NCI-H1105 (cell line): ENCODE measurements at places on chromosomes 16 and 17.
A peak's percentile ranks its signal among the peaks of the same experiment; 100 is the strongest.

GRCh38 chr16:2819179-2819938 is 2.3 kb downstream of the PRSS21 start:
- DNase-seq = no peak

GRCh38 chr17:65750166-65750565 is 188.7 kb upstream of the AXIN2 start:
- DNase-seq = no peak

DNA sequence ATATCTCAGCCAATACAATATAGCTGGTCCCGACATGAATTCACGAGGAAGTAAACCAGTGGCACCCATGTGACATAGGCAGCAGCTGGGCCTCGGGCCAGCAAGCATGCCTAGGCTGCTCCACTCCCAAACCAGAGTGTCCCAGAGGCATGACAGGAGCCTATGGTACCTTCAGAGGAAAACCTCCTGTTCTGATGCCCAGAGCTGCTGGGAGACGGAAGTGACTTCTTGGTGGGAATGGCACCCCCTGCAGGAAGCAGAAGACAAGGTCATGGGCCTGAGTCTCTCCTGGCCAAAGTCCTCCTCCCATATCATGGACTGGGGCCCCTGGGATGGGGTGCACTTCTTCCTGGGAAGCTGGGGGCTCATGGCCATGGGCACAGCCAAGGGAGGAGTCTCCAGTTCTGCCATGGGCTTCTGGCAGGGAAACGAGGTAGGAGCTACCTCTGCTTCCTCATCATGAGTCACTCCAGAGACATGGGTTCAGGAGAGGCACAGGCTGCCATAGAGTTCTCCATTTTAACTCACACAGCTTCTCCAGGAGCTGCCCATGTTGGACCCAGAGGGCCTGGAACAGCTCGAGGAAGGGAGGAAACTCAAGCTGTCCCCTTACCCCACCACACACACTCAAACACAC is 13.4 kb downstream of the FBF1 start:
- DNase-seq = peak; percentile 4

DNA sequence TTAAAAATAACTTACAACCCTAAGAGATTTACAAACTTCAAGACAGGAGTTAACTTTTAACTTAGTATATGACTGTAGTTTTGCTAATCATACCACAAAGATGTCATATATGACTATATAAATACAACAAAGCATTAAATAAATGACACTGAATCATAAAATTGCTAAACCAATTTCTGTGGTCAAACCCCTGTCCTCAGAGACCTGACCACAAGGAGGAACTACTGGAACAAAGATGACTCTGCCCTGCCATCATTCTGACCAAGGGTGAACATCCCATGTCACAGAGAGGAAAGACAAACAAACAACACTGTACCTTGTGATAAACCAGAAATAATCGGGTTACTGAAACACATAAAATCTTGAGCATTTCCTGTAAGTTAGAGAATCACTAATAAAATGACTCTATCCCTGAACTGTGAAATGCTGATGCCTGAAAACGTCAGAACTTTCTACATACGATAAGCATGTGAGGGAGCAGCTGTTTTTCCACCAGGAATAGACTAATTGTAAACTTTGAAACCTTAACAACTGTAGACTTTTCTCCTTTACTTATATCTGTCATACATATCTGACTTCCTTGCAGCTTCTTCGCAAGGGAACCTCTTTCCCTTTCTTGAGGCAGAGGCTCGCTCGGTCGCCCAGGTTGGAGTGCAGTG is 47.9 kb downstream of the WDR59 start:
- DNase-seq = no peak

- DNase-seq = no peak
These were observed 2.0 kb upstream of the GLIS2 start for GRCh38 chr16:4313563-4314531.

DNA sequence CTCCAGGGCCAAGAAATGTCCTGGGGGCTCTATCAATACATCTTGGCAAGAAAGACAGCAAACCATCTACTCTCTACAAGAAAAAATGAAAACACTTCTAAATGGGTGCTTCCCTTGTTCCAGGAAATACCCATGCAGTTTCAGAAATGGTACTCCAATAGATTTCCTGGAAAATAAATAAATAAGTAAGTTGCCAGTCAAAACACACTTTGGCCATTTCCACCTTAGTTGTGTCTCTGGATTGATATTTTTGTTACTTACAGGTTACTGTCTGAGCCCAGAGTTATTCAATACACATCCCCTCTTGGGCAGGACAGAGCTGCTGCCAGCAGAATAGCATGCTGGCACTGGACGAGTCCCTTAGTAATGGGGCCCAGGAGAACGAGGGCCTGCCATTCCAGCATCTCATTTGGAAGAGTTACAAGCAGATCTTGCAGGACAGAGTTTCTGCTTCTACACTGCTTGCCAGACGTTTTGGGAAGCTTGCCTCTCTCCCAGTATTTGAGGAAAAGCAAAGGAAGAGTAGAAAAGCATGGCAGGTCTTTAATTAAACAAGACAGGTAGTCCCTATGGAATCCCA is 100.5 kb downstream of the SMG6 start:
- DNase-seq = no peak

GRCh38 chr17:6507535-6507934 is 48.8 kb downstream of the PITPNM3 start:
- no peak for DNase-seq

GRCh38 chr16:85093705-85094104 is 18.6 kb downstream of the CIBAR2 start:
- DNase-seq = no peak

DNA sequence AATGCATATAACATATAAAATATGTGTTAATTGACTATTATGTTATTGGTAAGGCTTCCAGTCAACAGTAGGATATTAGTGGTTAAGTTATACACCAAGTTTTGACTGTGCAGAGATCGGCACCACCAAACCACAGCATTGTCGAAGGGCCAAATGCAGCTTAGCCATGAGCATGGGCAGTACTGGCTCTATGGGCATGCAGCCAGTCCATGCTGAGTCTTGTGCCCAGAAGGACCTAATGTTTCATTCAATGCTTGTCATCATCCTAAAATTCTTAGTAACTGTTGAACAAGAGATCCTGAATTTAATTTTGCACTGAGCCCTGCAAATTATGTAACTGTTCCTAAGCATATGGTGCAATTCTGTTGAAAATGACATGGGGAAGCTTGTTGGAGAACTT is 233.4 kb upstream of the HS3ST3A1 start:
- no peak for DNase-seq

- no peak for DNase-seq
These were observed 12.4 kb downstream of the TOB1 start for GRCh38 chr17:50853781-50854180.

GRCh38 chr16:51549836-51550235 is 398.8 kb upstream of the SALL1 start:
- no peak for DNase-seq

GRCh38 chr16:49970797-49971431 is 54.1 kb upstream of the CNEP1R1 start:
- DNase-seq = no peak

GRCh38 chr17:20046629-20047028 is 37.5 kb downstream of the SPECC1 start:
- DNase-seq = no peak

DNA sequence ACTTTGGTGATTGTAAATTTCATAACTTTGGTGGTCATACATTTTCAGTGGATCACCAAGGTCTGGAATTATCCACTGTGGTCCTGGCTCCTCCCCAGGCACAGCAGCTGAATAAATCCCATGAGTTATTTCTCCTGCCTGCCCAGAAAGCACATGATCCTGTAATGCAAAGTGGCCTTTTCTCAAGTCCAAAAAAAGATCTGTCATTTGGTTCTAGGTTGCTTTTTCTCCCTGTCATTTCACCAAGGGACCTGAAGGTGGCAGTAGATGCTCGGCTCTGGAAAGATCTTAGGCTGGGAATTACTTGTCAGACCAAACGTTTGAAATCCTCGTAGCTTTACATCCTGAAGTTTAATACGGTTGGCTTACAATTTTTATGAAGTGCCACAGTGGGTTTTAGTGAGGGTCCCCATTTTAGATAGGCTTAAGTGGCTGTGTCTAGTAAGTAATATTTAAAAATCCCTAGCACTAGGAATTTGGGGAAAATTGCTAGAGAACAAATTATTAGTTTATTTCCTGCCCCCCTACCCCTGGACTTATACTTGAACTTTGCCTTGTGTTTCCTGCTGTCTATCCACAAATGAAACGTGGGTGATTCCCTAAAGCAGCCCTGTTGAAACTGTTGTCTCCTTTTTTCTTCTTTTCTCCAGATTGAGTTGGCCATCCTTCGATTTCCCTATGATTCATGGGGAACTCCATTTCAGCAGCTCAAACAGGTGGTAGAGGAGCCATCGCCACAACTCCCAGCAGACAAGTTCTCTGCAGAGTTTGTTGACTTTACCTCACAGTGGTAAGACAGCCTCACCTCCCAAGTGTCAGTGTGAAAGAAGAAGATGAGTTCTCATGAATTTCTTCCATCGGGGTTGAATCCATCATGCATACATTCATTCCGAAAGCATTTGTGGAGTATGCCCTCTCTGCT is 111.7 kb downstream of the MAP2K6 start:
- peak; percentile 13 for DNase-seq

GRCh38 chr17:50830994-50831393 is 4.4 kb upstream of the WFIKKN2 start:
- no peak for DNase-seq

DNA sequence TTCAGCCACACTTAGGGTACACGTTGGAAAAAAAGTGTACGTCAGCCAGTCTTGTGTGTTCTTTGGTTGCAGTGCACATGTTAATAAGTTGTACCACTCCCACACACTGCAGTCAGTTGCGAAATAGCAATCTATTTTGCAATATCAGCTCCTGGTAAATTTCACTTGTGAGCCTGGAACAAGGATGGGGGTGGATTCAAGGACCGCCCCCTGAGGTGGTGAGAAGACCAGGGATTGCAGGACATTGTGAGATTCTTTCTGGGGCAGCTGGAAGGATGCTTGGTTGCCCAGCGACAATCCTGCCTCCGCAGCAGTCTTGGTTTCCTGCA is 78.6 kb upstream of the ZFHX3 start:
- no peak for DNase-seq

DNA sequence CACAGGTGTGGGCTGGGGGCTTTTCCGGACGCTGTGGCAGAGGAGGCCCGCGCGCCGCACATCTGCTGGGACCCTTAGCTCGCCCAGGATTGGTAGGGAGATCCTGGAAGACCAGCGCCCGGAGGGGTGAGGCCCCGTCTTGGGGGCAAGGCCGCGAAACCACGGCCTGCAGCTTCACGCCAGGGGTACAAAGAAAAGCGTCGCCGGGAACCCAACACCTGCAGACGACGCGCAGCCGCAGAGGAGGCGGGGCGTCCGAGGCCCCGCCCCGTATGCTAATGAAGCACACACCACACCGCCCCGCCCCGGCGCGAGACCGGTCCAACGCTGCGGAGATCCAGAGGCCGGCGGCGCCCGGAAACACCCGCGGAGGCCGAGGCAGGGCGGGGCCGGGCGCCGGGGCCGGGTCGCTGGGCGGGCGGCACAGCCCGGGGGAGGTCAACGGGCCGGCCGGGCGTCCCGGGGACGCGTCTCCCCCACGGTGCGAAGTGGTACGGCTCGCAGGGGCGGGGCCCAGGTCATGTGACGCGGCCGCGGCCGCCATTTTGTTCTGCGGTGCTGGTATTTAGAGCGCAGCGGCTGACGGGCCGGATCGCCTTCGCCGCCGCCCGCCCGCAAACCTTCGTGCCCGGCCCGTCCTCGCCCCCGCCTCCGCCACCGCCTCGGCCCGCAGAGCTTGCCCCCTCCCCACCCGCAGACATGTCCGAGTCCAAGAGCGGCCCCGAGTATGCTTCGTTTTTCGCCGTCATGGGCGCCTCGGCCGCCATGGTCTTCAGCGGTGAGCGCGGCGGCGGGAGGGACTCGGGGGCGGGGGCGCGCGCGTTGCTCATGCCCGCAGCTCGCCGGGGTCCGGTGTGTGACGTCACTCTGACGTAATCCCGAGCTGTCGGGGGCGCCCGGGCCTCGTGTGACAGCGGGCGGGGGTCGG is at the start of gene ATP6V0C:
Gene ATP6V0C, plus strand, starts transcription at position 548 of the 928 bp plus-strand sequence. Its CDS starts 152 bp downstream, at position 700.
- peak; percentile 68 for DNase-seq

DNA sequence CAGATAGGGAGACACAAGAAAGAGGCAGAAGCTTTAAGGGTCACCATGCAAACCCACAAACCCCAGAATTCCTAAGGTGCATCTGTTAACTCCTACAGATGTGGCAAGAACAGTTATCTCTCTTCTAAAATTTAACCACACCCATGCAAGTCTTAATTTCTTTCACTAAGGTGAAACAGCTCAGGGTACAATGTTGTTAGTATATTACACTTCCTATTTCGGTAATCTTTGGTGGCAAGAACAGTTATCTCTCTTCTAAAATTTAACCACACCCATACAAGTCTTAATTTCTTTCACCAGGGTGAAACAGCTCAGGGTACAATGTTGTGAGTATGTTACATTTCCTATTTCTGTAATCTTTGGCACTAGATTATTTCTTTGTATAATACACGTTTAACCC is 6.6 kb downstream of the CCL23 start:
- DNase-seq = no peak

DNA sequence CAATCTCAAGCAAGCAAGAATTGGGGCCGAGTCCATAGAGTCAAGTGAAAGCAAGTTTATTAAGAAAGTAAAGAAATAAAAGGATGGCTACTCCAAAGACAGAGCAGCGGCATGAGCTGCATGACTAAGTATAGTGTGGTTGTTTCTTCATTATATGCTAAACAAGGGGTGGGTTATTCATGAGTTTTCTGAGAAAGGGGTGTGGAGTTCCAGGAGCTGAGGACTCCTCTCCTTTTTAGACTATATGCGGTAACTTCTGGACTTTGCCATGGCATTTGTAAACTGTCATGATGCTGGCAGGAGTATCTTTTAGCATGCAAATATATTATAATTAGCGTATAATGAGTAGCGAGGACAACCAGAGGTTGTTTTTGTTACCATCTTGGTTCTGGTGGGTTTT is 819.9 kb downstream of the KCNJ2 start:
- no peak for DNase-seq

DNA sequence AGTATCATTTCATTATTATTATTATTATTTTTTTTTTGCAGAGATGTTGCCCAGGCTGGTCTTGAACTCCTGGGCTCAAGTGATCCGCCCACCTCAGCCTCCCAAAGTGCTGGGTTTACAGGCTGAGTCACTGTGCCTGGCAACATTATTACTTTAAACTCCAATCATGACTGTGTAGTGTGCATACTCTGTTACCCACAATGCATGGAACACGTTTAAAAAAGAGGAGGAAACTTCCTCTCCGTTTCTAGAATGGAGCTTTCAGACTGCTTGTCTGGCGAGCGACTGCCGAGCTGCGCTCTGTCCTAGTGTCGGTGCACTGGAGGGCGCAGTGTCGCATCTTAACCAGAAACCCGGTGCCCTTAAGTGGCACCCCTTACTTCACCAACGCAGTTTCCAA is 22.1 kb upstream of the FASN start:
- no peak for DNase-seq

DNA sequence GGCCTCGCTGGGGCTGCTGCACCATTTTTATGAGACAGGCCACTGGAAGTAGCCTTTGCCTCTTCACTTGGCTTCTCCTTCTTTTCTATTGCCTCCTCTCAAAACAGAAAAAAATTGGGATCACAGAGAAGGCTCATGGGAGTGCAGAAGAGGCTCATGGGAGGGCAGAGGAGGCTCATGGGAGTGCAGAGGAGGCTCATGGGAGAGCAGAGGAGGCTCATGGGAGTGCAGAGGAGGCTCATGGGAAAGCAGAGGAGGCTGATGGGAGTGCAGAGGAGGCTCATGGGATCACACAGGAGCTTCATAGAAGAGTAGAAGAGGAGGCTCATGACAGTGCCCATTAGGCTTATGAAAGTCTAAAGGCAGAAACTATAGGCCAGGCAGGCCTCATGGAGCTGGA is 211.2 kb downstream of the IRF8 start:
- no peak for DNase-seq
